Stimulated activated CD4-positive, alpha-beta T cell treated with anti-CD3 and anti-CD28 coated beads, TNF-alpha, amount 100 ng/mL, for 1 hour (primary cell): ENCODE measurements at places on chromosomes 16 and 17.
A peak's percentile ranks its signal among the peaks of the same experiment; 100 is the strongest.

GRCh38 chr16:9068886-9069285 lies 22.6 kb upstream of the HAPSTR1 start:
- DNase-seq = no peak

DNA sequence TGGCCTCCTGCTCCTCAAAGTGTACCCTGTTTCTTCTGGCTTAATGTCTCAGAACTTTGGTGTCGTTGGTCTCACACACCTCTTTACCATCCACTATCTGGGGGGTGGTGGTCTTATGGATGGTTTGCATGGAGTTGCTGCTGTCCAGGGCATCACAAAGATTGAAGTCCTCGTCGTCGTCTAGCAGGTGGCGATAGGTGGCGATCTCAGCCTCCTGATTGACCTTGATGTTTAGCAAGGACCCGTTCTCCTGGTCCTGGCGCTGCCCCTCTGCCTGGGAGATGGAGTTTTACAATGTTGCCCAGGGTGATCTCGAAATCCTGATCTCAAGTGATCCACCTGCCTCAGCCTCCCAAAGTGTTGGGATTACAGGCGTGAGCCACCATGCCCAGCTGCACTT lies 31.1 kb upstream of the HELZ start:
- no peak for DNase-seq

- no peak for DNase-seq
These were observed 164.0 kb downstream of the PHKB start for GRCh38 chr16:47625115-47625567.

DNA sequence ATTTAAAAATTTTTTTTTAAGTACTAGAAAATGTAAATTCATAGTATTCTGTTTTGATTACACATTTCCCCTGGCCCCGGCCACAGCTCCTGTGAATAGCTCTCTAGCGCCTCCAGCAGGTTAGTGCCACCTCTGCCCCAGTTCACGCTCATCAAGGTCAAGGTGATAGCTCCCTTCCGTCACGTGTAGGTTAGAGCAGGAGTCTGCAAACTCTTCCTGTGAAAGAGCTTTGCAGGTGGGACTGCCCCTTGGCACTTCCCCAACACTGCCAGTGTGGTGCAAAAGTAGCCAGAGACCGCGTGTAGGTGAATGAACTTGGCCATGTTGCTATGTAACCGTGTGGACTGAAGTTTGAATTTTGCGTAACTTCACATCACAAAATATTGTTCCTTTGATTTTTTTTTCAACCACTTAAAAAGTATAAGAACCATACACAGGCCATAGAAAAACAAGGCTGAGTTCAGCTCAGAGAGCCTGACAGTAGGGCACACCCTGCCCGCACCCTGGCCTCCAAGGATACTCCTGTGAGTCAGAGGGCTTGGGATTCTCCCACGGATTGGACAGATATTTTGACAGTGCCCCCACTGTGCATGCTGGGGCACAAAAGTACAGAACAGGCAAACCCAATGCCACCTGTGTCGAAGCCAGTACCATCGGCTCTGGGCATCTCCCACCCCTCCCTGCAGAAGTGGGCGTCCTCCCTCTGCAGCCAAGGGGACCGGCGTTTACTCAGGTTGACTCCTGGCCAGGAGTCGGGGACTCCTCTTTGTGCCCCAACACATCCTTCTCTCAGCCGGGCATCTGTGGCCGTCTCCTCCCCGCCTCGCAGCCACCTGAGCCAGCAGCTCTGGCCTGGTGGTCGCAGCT lies 92.0 kb upstream of the CHMP6 start:
- peak; percentile 70 for DNase-seq

- DNase-seq = peak; percentile 7
These were observed 21.7 kb downstream of the KNOP1 start for GRCh38 chr16:19696328-19696727.

- DNase-seq = no peak
These were observed 207.8 kb upstream of the FOXF1 start for GRCh38 chr16:86302421-86303109.

- DNase-seq = no peak
These were observed 76.9 kb upstream of the ZFHX3 start for GRCh38 chr16:73124665-73125375.

GRCh38 chr16:9090960-9091866 lies at the start of gene HAPSTR1:
Gene HAPSTR1, plus strand, starts transcription at chr16:9091644. Its CDS starts 401 bp downstream, at chr16:9092045.
- DNase-seq = peak; percentile 99

DNA sequence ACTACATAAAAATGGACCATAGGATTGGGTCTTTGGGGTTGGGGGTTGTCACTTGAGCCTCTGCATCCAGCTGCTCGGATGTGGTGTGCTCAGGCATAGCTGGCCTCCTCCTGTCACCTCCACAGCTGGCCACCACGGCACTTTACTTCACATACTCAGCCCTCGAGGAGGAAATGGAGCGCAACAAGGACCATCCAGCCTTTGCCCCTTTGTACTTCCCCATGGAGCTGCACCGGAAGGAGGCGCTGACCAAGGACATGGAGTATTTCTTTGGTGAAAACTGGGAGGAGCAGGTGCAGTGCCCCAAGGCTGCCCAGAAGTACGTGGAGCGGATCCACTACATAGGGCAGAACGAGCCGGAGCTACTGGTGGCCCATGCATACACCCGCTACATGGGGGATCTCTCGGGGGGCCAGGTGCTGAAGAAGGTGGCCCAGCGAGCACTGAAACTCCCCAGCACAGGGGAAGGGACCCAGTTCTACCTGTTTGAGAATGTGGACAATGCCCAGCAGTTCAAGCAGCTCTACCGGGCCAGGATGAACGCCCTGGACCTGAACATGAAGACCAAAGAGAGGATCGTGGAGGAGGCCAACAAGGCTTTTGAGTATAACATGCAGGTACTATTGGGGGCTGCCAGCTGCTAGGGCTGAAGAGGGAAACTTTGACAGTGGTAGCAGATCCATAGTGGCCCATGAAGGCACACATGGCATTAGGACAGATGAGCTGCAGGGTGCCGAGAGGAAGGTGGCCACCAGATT lies 30.8 kb downstream of the CDIP1 start:
- DNase-seq = no peak

GRCh38 chr17:63961355-63962212 lies 11.1 kb downstream of the SCN4A start:
- no peak for DNase-seq

- DNase-seq = no peak
These were observed 470 bp downstream of the DCUN1D3 start for GRCh38 chr16:20899477-20900298.

GRCh38 chr17:21210411-21211076 lies 3.4 kb downstream of the TMEM11 start:
- no peak for DNase-seq
